RPMI7951 (cell line): ENCODE measurements at places on chromosomes 5 and 9. TPM values are rescaled to one million over a fixed set of nuclear protein-coding genes. Genes with fewer than 3 reads are reported as not detected.

Gene CYSRT1
- total RNA-seq, result 0.36 and 1.1 TPM in 2 replicates

Gene PDE8B
- not detected in 2 replicates for total RNA-seq

Gene MSANTD3
- 70.5 and 75.1 TPM in 2 replicates for total RNA-seq

Gene RPS14
- total RNA-seq, result 2,147 and 2,510 TPM in 2 replicates

Gene GCNT4
- total RNA-seq, result 0.10 TPM in 1 of 2 replicates, not detected in the other

Gene TSSK1B
- total RNA-seq, result not detected in 2 replicates

Gene AK8
- total RNA-seq, result not detected in 2 replicates

Gene CNTFR
- not detected in 2 replicates for total RNA-seq
